ENCODE measurements at places on chromosomes 4 and X.

DNA sequence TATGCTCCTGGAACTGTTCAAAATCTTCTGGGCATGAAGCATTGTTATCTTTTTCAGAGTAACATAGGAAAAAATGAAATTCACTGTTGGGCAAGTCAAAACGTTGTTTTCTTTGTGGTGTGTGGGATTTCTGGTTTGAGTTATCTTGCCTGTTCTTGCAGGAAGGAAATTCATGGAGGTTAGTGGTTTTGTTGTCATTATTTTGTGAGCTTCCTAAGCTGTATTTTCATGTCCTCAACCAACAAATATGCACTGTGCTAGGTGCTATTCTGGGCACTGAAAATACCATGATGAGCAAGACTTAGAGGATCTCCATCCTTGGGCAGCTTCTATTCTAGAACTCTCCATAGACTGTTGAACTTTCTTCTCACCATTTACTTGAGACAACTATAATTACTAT is 16.9 kb downstream of the SPINK2 start:
- no peak for DNase-seq

- DNase-seq, result no peak
Measured at GRCh38 chr4:38281371-38282071, 321.3 kb downstream of the PTTG2 start.

- peak; percentile 47 for DNase-seq
Measured at GRCh38 chrX:129961180-129962083, 21.0 kb upstream of the BCORL1 start.

GRCh38 chr4:143375326-143376073 is 38.8 kb downstream of the GAB1 start:
- DNase-seq, result peak; percentile 21

- no peak for DNase-seq
Measured at GRCh38 chr4:152485726-152486276, 50.1 kb downstream of the FBXW7 start.

GRCh38 chrX:136694431-136695087 is 46.6 kb downstream of the CD40LG start:
- peak; percentile 12 for DNase-seq

DNA sequence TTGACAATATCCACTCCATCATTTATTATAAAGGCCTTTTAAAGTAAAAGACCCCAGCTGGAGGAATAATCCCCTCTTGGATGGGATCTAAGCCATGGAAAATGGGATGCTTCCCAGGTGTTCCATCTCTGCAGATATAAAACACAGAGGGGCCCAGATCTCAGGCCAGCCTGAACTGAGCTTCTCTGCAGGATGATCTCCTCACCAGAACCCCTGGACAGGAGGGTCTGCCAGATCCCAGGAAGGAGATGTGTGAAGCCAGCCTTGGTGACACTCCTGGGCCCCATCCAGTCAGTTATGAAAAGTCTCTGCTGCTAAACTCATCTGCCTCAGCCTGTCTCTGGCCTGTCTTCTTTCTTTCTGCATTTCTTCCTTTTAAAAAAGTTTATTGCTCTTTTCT is 56.7 kb downstream of the HTRA3 start:
- no peak for DNase-seq

DNA sequence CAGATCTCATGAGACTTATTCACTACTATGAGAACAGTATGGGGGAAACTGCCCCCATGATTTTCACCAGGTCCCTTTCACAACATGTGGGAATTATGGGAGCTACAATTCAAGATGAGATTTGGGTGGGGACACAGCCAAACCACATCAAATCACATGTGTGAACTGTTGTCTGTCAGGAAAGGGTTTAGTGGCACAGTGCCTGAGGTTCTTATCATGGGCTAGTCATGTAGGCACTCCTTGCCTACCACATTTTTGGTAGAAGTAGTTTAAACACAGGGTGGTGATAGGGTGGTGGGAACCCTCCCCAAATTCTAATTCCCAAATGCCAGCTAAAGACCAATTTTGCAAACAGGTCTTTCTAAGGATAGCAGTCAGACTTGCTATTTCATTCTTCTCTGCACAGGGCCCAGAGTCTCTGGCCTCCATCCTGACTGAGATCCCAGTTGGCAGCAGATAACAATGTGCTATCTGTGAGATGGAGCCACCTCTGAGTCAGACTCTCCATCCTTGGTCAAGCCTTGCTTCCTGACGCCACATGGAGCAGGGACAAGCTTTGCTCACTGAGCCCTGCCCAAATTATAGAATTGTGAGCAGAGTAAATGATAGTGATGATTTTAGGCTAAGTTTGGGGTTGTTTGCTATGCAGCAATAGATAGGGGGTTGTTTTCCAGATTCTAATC is 33.5 kb upstream of the SETD7 start:
- no peak for DNase-seq

- DNase-seq, result no peak
Measured at GRCh38 chr4:76790377-76790776, 107.6 kb downstream of the SOWAHB start.

DNA sequence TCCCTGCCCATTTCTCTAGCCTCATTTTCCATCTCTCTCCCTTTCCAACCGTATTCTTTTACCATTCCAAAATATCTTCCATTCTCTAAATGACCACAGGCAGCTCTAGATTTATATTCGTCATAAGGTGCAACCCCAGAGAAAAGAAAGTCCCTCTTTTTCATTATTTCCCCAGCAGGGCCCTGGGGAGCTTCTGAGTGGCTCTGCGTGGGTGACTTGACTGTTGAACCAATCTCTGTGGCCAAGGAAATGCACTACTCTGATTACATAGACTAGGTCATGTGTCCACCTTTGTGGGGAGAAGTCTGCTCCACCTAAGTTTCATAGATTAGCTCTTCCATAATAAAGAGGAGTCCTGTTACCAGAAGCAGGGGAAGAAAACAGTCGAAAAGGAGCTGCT is 51.4 kb downstream of the ATOH1 start:
- no peak for DNase-seq

- no peak for DNase-seq
Measured at GRCh38 chrX:134513091-134513490, 53.1 kb downstream of the HPRT1 start.

DNA sequence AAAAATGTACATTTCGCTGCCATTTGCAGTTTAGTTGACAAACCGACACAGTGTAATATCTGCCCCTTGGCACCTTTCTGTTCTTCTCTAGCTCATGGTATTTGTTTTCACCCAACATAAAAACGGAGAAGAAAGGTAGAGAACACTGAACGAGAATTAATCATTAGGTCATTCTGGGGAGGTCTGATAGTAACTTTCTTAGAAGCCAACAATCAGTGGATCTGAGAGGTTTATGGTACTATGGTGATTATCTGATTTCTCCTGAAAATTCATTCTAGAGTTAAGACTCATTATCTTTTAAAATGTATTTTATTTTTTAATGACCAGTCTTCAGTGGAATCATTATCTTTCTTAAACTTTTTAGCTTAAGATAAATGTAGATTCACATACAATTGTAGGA is 8.5 kb downstream of the RAPGEF2 start:
- DNase-seq, result no peak

- DNase-seq, result peak; percentile 70
Measured at GRCh38 chr4:112109360-112110058, 35.7 kb upstream of the FAM241A start.

GRCh38 chr4:32858971-32859370 is 2138.8 kb downstream of the PCDH7 start:
- no peak for DNase-seq

DNA sequence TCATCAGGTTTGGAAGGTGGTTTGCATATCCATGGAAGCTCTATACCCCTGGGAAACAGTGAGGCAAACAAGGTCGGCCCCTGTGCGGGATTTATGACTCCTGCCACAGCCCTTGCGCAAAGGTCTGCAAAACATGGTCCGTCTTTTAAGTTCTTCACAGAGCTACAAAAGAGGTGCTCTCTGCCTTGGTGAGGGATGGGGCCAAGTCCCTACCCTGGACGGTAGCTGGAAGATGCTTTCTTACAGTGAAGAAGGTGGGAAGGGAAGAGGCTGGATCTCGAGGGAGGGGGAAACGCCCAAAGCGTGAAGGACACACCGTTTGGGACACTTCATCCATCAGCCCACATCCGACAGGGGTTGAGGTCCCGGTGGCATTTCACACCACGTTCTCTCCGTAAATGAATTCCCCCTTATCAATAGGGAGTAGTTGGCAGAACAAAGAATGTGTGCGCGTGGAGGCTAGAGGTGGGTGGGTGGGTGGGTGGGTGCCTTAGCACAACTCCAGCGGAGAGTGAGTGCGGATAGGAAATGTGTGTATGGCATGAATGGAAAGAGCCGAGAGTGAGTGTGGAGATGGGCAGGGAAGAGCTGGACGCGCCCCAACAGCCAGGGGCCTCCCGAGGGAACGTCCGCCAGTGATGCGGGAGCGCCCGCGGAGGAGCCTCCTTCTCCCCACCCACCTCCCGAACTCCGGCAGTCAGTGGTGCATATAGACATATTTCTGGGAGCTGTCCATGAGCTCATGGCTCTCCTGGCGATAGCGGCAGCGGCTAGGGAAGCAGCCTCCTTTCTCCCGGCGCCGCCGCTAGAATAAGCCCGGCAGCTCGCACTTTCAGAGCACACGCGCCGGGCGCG is 68.3 kb downstream of the LARP7 start:
- DNase-seq, result peak; percentile 14

GRCh38 chrX:124254611-124255010 is 77.8 kb upstream of the TEX13D start:
- no peak for DNase-seq

DNA sequence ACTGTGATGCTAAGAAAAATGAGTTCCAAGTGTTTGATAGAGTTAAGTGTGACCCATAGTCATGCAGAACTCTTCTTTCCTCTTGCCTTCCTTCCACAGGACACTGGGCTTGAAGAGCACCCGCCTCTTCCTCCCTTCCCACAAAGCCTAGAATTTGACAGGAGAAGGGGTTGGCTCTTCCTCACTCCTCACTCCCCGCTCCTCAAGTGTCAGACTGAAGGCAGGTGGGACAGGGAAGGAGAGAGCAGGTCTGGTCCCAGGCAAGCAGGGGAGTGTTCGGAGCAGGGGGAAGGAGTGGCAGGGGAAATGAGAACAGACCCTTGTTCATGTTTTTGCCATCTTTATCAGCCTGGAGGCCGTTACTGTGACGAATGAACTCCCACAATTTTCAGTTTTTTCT is 10.7 kb downstream of the MAGED2 start:
- no peak for DNase-seq

DNA sequence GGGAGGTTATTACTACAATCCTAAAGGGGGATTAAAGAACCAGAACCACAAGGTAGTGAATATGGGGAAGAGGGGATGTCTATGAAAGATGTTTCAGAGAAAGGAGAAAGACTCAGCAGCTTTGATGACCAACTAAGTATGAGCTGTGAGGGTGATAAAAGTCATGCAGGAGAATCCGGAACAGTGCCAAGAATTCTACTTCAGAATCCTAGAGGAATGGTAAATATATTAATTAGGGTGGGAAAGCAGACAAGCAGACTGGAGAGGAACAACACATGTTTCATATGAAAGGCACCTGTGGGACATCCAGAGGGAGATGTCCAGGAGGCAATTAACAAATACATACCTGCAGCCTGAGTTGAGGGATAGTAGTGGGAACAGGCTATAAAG is 642.2 kb upstream of the DIPK2B start:
- DNase-seq, result no peak

DNA sequence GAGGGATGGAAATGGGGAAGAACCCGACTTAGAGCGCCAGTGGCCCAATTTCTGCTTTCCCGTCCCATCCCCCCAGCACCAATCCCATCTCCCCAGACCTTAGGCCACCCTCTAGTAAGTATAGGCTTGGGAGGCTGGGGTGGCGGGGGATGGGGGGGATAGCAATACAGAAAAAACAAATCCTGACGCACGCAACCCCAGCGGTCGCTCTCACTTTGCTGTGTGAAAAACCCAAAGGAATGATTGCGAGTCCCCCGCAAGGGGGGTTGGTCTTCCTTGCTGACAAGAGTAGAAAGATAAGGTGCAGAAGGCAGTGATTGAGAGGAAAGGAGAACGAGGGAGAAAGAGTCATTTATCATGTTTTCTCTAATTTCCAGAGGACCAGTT is 863 bp downstream of the CPE start:
- no peak for DNase-seq

DNA sequence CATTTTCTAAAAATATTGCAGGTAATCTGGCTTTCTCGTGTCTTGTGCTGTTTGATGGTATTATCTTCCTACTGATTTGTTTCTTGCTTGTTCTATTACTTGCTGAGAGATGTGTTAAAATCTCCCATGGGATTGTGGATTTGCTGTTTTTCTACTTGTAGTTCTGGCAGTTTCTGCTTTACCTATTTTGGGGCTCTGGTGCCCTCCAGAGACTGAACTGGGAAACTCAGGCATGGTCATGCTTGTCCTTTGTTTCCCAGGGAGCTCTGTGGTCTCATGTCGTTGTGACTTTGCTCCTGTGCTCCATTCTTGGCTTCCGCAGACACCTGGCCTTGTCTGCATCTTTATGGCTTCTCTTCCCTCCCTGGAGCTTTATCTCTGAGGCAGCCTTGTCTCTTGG is 39.5 kb downstream of the NSD2 start:
- DNase-seq, result peak; percentile 47

DNA sequence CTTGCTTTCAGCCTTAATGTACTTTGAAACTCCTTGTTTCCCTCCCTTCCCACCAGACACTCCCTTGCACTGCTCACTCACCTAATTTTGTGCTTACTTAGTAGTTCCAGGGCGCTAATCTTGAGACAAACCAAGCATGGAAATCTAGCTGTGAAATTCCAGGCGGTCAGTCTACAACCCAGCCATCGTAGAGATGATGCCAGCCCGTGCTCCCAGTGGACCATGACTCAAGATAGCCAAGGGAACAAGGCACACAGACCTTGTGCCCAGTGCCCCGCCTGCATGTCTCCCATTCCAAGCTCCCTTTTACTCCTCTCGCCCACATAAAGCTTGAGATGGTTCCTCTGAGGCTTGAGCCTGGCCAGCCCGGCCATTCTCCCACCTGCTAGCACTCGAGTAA is 11.1 kb downstream of the TREX2 start:
- DNase-seq, result no peak

DNA sequence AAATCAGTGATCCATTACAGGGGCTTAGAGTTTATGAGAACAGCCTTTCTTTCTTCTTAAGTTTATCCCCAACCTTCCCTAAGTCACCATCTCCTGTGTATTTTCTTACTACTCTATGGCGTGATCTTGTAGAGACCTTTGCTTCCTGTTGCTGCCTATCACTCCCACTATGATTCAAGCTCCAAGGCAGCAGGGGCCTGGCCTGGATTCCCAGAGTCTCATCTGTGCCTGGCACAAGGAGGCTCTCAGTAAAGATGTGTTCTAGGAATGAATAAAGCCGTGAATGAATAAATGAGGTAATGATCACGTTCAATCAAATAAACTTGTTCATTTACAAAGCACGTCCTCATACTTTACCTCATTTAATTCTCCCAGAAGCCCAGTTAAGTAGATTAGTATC is 45.4 kb downstream of the CC2D2A start:
- DNase-seq, result no peak

DNA sequence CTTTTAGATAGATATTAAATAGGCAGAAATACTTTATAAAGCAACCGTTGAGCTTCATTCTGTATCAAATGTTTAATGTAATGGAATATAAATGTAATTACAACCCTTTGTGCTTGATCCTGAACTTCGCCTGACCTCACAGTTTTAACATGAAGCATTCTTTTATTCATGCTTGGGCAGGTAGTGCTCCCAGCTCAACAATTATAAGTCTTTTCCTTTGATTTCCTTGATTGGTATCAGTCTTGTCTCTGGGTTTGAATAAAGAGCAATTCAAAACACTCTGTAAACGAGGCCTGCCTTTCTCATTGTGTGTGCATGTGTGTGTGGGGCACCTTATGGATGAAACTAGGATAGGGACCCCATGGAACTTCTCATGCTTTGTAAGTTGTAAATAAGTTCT is 6.8 kb downstream of the METAP1 start:
- no peak for DNase-seq
